ENCODE measurements at places on chromosomes 5 and 9. TPM values are rescaled to one million over a fixed set of nuclear protein-coding genes. Genes with fewer than 3 reads are reported as not detected.

Gene REEP2
- 4.0 TPM for total RNA-seq

Gene SPINK14
- total RNA-seq = not detected

Gene CXCL14
- total RNA-seq = not detected

Gene ADAMTS2
- not detected for total RNA-seq

Gene LEAP2
- total RNA-seq = 1.8 TPM

Gene FLT4
- 6.0 TPM for total RNA-seq

Gene SLCO6A1
- not detected for total RNA-seq

Measured in activated naive CD8-positive, alpha-beta T cell treated with anti-CD3 and anti-CD28 coated beads for 36 hours (primary cell).